Daoy (cell line): ENCODE measurements at places on chromosomes 2 and 18. TPM values are rescaled to one million over a fixed set of nuclear protein-coding genes. Genes with fewer than 3 reads are reported as not detected.

The ZNF804A gene
- 0.27 and 1.5 TPM in 2 replicates for total RNA-seq

The SERPINB10 gene
- total RNA-seq, result 1.5 and 9.9 TPM in 2 replicates

The DSG4 gene
- total RNA-seq, result not detected in 2 replicates

The COL6A3 gene
- 268 and 296 TPM in 2 replicates for total RNA-seq

The AKAIN1 gene
- total RNA-seq, result not detected in 2 replicates

The POTEF gene
- total RNA-seq, result 4.0 and 5.4 TPM in 2 replicates

The CAPN13 gene
- total RNA-seq, result not detected in 2 replicates

The CDK15 gene
- 7.3 and 14.9 TPM in 2 replicates for total RNA-seq

The VWC2L gene
- not detected in 2 replicates for total RNA-seq

The IL1R1 gene
- total RNA-seq, result 1.1 and 3.2 TPM in 2 replicates

The HDAC4 gene
- total RNA-seq, result 3.1 and 5.5 TPM in 2 replicates

The ERICH2 gene
- total RNA-seq, result 0.42 TPM in 1 of 2 replicates, not detected in the other

GRCh38 chr18:45634454-45634853, 19.2 kb downstream of the SLC14A2 start:
- no peak for DNase-seq

GRCh38 chr2:97732436-97733340, 19.3 kb downstream of the ZAP70 start:
- DNase-seq, result no peak

DNA sequence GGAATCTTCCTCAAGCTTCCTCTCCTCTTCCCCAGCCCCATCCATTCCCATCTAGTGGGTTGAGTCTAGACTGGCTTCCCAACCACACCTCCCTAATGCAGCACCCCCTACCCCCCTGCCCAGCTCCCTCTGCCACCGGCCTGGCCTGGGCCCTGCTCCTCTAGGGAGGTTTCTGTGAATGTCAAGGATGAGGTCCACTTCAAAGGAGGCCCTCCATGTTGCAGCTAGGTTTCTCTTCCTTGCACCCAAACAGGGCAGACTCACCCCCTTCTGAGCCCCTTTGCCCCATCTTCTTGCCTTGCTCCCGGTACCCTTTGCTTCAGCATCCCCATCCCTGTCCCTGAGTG, 18.3 kb downstream of the EMX1 start:
- no peak for DNase-seq

- no peak for DNase-seq
These were observed 891.1 kb downstream of the CPS1 start for GRCh38 chr2:211447548-211447947.

DNA sequence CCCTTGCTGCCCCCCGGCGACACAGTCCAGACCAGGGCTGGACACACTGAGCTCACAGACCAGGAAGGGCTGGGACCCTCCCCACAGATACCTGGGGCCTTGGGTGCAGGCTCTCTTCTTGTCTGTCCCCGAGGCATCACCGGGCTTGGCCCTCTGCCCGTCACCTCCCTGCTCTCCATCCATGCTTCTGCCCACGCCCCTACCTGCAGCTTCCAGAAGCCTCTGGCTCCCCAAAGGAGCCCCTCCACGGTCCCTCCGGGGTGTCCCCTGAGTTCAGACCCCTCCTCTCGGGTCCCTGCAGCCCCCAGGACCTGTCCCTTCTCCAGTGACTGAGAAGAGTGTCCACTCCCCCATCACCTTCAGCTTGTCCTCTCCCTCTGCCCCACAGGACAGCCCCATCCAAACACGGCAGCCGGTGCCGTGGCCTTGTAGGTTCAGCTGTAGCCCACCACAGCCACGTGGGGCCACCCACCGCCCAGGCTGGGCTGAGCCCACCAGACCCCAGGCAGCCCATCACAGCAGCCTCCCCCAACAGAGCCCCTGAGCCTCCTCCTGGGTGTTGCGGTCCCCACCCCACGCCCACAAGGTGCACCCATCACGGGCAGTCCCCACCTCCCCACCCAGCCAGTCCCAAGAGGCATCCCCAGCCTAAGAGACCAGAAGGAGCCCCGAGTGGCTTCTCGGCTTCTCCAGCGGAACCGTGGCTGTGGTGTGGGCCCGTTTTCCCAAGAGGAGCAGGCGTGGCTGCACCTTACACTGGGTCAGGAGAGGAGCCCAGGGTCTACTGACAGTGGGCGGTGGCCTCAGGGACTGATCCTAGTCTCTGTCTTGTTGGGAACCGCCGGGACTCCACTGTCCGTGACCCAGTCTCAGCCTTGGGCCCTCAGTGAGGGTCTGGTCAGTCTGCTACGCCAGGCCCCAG, 53.1 kb downstream of the RAMP1 start:
- DNase-seq, result no peak

GRCh38 chr2:63893163-63893562, 51.5 kb downstream of the UGP2 start:
- no peak for DNase-seq

DNA sequence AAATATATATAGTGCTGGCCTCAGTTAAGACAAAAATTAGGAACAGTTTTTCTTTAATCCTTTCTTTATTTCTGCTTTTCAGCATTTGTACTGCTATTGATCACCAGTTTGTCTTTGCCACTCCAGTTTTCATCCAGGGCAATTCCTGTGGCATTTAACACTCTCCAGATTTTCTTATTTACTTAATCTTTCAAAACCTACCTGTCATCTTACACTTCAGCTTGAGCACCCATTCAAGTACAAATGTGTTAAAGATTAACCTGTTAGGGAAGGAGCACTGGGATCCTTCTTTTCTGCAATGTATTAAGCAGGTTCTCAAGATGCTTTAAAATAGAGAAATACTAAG, 101.8 kb upstream of the SCN1A start:
- no peak for DNase-seq

DNA sequence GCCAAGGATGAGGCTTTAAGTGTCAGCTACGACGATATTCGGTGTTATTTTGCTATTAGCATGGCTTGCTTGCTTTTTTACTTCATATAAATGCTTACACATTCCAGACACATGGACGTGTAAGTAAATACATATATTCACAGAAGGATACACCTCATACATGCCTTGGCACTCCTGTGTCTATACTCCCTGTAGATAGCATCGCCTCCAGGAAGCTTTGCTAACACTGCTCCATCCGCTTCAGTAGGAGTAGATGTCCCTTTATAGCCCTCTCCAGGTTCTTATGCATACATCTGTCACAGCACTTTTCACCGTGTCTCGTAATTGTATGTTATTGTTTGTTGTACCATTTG, 27.5 kb upstream of the KCTD1 start:
- peak; percentile 2 for DNase-seq

DNA sequence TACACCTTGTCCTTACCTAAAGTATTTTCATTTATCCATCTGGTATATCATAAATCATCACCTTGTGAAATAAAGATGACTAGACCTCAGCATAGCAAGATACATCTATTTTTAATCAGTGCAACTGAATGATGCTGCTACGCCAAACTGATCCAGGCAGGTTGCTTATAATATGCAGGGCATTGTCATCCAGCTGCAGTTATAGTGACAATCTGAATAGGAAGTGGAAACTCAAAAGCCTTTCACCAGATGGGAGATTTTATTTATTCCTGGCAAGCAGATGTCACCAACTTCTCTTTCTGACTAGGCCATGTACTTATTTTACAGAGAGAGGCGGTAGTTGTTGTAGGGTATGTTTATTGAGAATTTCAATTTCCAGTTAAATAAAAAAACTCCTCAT, 747.3 kb downstream of the ADCYAP1 start:
- DNase-seq, result no peak

- no peak for DNase-seq
These were observed 53.6 kb upstream of the CTDP1 start for GRCh38 chr18:79625924-79626561.

DNA sequence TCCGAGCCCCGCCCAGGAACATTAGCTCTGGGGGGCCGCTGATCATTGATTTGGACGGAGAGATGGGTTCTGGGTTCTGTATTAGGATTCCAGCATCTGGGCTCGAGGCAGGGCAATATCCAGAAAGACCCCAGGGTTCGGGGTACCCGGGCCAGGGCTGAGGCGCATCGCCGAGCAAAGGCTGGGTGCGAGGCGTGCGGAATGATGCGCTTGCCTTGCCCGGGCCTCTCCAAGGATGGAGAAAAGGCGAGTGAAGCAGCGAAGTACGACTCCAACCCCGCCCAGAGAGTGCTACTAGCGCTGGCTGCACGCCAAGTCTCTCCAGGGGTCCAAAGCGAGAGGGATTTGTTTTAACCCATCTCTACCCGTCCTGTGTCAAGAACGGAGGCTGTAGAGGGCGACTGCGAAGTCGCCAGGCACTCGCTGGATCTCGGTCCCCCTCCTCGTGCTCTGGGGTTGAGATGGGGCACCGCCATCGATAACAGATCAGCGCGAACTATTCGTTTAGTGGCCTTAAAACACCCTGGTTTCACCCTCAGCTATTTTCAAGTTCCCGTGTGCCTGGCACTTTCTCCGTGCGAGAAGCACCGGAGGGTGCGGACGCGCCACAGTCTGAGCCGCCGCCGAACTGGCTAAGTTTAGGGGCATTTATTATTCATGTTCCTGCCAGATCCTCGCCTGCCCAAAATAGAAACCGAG, 1.9 kb downstream of the ADCYAP1 start:
- DNase-seq, result peak; percentile 37

DNA sequence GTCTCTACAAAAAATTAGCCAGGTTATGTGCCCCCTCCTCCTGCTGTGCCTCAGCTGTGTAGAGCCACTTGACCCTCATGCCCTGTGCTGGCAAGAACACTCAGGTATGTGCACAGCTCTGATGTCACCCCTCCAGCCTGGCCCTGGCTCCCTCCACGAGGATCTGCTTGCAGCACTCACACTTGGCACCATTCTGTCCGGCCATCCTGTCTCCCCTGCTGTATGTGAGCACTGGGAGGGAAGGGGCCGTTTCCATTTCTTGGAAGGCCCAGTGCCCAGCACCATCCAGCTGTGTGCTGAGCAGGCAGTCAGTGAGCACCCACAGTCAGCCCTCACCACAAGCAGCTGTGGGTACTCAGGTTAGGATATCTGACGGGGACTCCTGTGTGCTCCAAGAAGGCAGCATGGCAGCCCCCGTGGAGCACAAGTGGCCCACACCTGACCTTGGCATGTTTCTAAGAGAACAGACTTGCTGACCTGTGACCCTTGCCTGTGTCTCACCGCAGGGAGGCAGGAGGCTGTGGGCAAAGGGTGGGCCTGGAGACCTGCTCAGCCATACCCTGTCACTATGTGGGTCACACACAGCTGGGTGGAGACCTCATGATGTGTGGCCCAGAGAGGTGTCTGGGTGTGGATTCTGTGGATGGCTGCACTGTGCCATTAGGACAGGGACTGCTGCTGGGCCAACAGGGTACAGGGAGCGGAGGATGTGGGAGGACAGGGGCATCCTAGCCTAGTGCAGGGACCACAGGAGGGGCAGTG, 31.5 kb downstream of the USP34 start:
- no peak for DNase-seq

DNA sequence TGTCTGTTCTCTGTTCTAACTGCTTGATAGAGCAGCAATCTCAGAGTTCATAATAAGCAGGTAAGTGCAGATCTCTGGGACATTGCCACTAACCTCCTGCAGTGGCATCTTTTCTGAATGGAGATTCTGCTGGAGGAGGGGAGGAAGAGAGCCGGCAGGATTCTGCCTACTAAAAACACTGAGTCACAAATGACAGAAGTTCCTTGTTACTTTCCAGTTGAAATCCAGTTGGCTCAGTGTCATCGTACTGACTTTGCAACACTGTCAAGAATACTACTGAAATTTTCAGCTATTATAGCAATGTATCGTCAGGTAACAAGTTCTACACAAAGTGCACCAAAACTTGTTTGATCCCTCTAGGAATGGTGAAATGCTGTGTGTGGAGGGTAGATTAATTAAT, 79.6 kb upstream of the ST6GAL2 start:
- no peak for DNase-seq

DNA sequence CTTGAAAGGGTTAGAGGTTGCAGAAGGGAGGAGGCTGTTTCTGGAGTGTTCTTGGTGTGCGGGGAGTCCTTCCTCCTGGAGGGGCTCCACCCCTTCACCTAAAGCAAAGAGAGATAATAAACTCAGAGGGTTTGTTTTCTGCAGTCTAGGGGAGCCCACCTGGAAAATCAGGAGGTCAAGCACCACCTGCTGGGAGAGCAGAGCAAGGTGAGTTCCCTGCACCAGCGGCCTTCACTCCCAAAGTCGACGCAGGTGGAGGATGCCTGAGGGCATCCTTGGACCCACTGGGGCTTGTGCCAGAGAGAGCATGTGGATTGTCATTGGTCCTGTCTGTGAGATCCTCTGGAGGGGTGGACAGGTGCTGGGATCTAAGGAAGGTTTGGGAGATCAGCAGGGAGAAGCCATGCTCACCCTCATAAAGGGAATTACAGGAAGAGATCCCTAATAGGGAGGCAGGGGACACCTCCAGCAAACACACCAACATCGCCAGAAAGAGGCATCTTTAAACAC, 116.7 kb downstream of the KCNF1 start:
- no peak for DNase-seq

GRCh38 chr18:50472941-50473340, 86.9 kb upstream of the MAPK4 start:
- no peak for DNase-seq

- DNase-seq, result no peak
These were observed 113.6 kb downstream of the ALPK2 start for GRCh38 chr18:58515175-58515775.

- peak; percentile 84 for DNase-seq
These were observed 5.4 kb upstream of the PUM2 start for GRCh38 chr2:20356042-20356441.

DNA sequence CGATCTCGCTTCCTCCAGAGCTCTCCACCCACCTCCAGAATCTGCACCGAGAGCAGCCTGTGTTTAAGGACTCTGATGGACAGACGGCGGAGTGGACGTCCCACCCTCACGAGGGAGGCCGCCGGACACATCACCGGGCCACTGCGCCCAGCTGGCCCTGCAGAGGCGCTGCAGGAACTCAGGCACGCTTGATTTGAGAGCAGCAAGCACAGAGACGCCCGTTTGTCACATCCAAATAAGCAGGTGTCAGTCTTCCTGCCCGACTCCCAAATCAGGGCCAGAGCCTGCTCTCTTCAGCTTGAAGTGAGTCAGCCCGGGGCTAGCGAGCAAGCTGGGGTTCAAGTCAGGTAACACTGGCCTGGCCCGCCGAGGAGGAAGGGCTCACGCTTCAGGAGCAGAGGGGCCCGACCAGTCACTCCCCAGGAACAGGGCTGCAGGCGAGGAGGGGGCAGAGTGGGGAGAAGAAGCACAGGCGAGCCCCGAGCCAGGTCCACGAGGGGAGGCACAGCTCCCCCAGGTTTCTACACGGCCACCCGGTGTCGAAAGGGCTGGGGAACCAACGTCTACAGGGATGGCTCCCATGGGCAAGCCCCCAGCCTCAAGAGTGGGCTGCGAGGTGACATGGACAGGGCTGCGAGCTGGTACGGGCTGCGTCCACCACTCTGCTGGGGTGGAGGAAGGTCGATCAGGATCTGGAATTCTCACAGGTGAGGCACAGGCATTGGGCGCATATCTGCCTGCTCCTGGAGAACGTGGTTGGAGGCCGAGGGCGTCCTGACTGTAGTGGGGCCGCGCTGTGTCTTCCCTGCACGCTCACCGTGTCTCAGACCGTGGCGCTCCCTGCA, 52.5 kb upstream of the CTDP1 start:
- no peak for DNase-seq

DNA sequence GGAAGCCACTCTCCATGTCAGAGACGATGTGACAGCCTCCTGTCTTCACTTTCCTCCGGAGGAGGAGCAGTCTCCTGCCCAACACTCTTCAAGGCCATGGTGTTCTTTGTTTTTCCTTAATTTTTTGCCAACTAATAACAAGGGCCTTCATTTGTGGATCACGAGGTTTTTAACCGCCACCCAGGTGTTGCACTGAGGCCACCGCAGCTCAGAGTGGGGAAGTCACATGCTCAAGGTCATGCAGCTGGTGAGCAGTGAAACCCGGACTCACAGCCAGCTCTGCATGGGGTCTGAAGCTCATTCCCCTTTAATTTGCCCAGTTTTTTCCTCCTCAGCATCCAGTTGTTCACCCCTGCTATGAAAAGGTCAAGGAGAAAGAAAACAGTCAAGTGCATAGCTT, 19.6 kb downstream of the ENOSF1 start:
- no peak for DNase-seq

- peak; percentile 89 for DNase-seq
These were observed 63.3 kb downstream of the BOD1L2 start for GRCh38 chr18:57210107-57210715.
